ENCODE measurements at places on chromosomes 16 and 17.
A peak's percentile ranks its signal among the peaks of the same experiment; 100 is the strongest.

DNA sequence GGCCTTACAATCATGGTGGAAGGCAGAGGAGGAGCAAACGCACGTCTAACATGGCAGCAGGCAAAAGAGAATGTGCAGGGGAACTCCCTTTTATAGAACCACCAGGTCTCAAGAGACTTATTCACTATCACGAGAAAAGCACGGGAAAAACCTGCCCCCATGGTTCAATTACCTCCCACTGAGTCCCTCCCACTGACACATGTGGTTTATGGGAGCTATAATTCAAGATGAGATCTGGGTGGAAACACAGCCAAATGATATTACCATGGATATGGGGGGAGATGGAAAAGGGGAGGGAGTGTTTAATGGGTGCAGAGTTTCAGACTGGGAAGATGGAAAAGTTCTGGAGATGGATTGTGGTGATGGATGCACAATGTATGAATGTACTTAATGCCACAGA is 23.0 kb downstream of the TEKT5 start:
- no peak for DNase-seq

DNA sequence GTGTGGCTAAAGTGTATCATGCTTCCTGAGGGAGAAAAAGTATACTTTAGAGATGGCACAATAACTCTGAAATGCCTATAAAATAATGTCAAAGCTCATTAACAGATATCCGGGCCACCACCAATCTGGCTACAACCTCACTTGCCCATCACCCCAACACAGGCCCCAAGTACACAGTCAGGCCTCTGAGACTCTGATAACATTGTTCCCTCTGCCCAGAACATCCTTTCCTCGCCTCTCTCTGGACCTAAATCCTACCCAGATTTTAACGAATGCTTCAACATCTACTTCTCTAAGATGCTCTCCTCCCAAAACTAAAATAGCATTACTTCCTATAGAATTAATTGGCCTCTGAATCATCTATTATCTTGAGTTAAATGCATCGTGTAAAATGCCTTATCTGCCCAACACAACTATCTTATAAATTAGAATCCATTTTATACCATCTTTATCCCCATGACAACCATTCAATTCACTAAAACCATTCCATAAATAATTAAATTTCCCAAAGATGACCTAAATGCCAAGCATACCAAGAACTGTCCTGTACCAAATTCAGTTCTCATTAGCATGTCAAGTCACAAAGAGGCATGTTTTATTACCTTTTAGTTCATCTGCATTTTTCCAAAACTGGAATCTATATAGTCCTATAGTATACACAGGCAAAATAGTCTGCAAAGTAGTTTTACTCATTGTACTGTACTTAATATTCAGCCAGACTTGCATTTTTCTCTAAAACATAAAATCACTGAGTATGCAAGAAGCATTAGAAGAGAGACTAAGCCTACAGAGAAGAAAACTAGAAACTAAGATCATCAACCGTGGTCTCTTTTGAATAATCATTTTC is 15.7 kb downstream of the HELZ start:
- DNase-seq: no peak

GRCh38 chr16:11109566-11109965 is 146.4 kb downstream of the SOCS1 start:
- DNase-seq: no peak

DNA sequence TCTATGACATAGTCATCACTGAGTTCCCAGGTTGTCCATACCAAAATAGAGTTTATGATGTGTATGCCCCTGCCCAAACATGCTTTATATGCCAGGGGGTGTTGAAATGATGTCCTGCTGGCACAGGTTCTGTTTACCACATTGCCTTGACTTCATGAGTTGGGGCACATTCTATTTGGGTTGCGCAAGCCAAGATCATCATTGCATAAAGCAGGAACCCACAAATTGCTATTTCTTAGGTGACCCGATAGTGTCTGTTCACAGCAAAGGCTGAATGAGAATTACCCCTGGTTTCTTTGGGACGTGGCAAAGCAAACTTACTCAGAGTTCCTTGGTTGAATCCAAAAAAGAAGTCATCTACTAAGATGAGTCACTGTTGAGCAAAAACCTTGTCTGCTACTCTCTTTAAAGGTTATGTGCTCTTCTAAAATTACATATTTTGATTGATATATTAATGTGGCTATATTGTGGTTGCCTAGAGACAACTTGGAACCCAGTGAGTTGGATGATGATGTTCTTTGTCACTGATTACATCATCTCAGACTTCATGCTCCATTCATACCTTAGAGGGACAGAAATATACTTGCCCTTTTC is 912.6 kb upstream of the SOX9 start:
- no peak for DNase-seq

DNA sequence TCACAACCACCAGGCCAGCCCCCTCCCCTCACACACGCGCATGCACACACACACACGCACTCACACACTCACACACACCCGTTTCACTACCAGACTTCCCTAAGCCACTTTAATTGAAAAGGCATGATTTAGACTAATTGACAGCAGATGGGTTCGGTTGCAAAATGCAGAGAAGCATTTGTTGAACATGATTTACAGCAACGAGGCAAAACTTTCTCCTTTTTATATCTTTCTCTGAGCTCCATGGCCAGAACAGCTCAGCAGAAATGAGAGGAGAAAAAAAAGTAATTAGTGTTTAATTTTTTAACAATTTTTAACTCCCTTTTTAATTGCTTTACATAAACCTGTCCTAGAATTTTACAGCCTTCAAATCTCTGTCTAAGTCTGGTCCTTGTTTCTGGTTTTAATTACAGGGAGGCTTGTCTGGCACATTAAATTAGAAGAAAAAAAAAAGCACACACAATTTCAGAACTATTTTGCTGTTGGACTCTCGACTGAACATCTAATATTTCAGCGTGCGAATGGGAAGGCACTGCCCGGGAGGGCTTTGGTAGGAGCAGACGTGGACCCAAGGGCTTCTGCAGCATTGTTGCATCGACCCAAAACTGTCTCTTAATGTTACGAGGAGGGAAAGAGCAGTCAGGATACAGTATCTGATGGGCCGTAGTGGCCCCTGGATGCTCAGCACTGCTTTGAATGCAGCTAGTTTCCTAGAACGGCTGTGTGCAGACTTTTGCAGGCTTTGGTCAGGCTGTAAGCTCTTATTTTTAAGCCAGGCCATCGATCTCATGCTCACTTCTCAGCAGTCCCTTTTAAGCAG is 255.9 kb downstream of the SOX9 start:
- DNase-seq: no peak

DNA sequence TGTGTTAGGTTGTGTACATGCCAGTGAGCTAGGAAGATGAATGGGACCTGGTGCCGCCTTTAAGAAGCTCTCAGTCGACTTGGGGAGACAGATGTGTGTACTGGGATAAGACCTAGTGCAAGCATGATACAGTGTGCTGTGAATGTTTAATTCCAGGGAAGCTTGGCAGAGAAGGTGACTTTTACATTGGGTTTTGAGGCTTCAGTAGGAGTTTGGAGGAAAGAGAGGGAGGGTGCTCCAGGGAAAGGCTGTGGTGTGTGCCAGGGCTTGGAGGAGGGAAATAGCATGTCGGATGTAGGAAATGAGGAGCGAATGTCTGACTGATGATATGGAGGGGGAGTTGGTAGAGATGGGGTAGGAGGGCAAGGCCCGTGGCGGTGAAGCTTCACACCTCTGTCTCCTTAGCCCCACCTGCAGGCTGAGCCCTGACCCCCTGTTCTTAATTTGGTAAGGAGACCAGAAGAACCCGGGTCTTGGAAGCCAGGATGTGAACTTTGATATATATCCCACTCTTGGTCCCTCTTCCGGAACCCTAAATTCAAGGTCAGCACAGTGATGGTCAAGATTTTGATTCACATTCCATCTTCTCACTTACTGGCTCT is 76.6 kb downstream of the PLCG2 start:
- DNase-seq: no peak

GRCh38 chr16:81268509-81268908 is 30.0 kb downstream of the BCO1 start:
- no peak for DNase-seq

GRCh38 chr17:65041518-65041917 is 15.0 kb downstream of the GNA13 start:
- DNase-seq: no peak

DNA sequence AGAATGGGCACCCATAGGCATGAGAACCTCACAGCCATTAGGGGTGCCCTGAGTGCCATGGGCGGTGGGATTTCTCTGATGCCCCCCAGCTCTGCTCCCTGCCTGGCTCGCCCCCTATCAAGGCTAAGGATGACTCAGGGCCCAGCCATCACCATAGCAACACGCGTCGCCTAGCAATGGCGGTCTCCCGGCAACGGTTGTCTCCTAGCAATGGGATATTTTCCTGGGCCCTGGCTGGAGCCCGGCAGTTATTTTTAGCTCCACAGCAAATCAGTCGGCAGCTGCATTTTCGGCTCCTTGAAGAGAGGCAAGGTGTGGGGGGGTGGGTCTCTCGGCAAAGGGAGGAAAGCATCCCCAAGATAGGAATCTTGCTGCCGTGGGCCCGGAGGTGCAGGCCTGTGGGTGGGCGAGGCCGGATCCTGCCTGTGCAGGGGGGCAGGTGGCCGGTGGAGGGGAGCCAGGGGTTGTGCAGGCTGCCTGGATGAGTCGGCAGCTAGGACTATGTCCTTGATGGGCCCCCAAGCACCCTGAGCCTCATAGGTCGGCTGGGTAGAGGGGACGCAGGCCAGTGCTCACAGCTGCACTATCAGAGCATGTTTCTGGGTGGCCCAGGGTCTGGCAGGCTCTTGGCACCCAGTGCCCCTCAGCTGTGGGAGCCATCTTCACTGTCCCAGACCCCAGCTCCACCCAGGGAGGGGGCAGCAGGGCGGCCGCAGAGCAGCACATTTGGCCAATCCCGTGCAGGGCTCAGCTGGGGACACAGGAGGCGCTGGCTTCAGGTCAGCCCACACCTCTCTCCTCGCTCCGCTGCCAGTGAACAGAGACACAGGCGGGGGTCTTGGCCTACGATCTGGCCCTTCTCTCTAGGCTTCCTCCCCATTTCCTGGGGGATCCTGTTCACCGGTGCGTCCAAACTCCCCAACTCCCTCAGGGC is 4.2 kb upstream of the FBXL16 start:
- DNase-seq: peak; percentile 93

DNA sequence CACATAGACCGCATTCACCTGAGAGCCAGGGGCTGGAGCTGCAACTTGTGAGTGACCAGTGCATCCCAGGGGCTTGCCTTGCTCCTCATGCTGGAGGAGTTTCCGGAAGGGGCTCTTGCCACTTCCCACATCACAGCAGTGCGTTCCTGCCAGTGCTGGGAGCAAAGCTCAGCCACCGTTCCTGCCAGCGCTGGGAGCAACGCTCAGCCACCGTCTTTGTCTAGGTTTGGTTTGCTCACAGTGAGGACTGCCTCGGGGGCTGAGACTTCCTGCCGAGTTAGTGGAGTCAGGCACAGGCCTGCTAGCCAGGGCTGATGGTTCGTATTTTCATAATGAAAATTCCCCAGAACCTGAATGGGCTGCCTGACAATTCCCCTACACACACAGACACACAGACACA is 5.4 kb upstream of the CHRNE start:
- DNase-seq: no peak

- DNase-seq: no peak
Observed at GRCh38 chr17:64639516-64639915, 22.6 kb downstream of the SMURF2 start.

DNA sequence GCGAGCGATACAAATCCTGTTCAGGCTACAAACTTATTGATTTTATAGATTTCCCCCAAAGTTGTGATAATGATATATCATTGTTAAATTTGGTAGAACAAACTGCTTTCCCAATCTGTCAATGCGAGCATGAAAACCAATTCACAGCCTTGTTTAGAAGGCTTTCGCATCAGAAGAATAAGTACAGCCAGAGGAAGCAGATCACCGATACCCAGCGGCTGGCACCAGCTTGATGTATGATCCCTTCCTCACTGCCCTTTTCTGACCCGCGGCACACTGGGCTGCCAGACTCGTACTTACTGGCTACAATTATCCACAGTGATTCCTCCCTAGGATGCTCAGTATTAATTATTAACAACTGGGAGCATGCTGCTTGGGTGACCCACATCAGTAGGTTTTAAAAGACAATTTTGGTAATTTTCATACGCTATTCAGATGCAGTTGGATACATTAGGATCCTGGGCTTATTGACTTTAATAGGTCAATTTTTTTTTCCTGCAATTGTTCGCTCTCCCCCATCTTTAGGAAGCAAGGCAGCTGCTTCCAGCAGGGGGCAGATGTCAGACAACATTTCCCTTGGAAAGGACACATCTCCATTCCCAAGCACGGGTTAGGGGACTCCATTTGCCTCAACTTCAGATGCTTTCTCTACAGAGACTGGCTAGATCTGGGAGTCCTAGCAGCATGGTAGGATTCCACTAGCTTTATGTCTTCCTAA is 582.7 kb upstream of the PSMD7 start:
- DNase-seq: no peak

GRCh38 chr17:57889892-57890856 is 40.3 kb upstream of the MRPS23 start:
- DNase-seq: no peak

DNA sequence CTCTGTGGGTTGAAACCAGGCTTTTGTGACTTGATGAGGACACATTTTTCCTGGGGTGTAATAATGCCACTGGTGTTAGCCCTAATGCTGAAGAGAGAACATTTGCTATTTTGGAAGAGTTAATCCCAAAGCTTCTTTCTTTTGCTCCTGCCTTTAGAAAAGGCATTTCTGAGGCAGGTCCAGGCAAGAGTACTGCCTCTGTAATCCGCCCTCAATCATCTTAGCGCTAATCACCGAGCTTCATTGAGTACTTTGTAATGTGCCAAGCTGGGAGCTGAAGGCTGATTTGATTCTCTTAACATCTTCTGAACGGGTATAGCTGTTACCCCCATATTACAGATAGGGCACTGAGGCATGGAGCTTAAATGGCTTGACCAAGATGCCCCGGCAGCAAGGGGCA is 60.3 kb downstream of the AKAP1 start:
- DNase-seq: no peak

- no peak for DNase-seq
Observed at GRCh38 chr16:84053237-84053636, 10.6 kb upstream of the SLC38A8 start.

GRCh38 chr17:60618854-60619526 is 19.0 kb downstream of the PPM1D start:
- DNase-seq: no peak

DNA sequence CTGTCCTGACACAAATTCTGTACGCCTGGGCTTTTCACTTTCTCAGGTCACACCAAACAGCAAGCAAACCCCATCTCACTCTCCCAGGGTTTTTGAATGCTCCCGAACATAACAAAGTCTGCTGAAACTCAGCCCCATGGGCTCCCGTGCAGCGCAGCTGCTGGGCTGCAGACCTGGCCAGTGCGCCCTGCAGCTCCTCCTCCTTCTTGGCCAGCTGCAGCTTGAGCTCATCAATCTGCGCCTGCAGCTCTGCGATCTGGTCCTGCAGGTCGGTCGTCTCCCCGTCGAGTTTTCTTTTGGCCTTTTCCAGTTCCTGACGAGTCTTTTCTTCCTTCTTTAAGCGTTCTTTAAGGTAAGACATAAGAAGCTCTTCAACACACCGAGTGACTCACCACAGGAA is 70.5 kb downstream of the NDEL1 start:
- DNase-seq: no peak

DNA sequence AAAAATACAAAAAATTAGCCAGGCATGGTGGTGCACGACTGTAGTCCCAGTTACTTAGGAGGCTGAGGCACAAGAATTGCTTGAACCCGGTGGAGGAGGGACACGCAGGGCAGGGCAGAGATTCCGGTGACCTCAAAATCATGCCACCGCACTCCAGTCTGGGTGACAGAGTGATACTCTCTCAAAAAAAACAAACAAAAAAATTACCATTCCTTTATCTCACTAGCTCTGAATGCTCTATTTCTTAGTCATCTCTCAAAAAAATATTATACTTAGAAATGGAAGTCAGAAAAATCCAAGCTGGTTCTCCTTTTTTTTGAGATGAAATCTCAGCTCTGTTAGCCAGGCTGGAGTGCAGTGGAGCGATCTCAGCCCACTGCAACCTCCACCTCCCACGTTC is 40.8 kb downstream of the SPOP start:
- DNase-seq: no peak

All from NCI-H1930 (cell line).